ENCODE measurements at places on chromosomes 2 and 18.

DNA sequence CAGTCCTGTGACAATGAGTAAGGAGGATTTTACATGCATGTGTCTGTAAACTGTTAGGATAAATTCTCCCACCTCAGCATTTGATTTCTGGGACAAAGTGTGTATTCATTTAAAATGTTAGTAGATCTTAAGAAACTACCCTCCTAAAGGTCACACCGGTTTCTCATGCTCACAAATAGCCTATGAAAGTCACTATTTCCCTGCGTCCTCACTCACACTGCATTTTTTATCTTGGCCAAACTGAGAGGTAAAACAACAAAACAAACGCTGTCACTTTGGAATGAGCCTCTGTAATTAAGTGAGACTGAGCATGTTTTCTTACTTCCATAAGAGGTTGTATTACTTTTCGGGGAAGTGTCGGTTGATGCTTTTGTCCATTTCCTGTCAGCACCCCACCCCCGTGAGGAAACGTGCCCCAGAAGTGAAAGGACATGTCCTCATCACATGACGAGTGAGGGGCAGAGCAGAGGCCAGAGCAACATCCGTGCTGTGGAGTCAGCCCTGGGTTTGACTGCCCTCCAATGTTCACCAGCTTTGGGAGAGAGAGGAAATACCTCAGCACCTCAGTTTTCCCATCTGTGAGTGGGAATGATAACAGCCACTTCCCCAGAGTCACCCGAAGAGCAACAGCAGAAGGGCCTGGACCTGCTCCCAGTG, 3.1 kb downstream of the GYPC start:
- peak; percentile 79 for DNase-seq

GRCh38 chr2:162328424-162329157, 10.1 kb upstream of the IFIH1 start:
- DNase-seq: no peak

DNA sequence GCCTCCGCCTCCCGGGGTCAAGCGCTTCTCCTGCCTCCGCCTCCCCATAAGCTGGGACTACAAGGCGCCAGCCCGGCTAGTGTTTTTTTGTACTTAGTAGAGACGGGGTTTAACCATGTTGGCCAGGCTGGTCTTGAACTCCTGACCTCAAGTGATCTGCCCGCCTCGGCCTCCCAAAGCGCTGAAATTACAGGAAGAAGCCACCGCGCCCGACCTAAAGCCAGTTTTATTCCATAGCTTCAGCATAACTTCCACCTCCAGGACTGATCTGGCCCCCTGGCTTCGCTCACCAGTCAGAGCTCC, 783 bp upstream of the TXNL4A start:
- no peak for DNase-seq

DNA sequence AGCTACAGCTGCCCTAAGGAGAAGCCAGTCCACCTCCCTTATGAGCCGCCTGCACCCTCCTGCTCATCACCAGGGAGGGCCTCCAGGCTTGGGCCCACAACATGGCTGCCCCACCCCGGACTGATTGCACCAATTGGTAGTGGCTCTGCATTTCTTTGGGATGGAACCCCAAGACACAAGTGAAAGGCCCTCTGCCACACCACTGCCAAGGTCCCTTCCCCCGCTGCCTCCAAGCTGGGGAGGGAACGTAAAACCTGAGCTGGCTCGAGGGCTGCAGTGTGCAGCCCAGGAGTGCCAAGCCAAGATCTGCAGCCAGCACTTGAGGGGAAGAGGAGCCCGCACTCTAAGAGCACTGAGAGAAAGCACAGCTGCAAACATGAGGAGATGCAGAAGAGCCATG, 97.3 kb downstream of the EFEMP1 start:
- DNase-seq: no peak

- DNase-seq: no peak
Measured at GRCh38 chr2:53559302-53559966, 208.2 kb upstream of the CHAC2 start.

DNA sequence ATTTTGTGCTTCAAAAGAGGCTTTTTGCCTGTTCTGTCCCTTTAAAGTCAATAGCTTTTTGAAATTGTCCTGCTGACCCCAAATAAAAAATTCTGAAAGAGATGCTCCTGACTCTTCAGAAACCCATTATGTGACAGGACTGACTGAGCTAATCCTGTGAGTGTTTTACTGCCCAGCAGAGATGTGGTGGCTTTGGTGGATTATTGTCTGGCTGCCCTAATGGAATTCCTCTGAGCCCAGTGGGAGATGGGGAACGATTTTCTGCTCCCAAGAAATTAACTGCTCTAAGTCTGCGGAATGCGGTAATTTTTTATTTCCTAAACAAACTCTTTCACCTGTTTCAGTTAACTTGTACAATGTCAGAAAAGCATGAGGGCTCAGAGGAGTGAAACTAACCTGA, 258.2 kb downstream of the IKZF2 start:
- DNase-seq: no peak

DNA sequence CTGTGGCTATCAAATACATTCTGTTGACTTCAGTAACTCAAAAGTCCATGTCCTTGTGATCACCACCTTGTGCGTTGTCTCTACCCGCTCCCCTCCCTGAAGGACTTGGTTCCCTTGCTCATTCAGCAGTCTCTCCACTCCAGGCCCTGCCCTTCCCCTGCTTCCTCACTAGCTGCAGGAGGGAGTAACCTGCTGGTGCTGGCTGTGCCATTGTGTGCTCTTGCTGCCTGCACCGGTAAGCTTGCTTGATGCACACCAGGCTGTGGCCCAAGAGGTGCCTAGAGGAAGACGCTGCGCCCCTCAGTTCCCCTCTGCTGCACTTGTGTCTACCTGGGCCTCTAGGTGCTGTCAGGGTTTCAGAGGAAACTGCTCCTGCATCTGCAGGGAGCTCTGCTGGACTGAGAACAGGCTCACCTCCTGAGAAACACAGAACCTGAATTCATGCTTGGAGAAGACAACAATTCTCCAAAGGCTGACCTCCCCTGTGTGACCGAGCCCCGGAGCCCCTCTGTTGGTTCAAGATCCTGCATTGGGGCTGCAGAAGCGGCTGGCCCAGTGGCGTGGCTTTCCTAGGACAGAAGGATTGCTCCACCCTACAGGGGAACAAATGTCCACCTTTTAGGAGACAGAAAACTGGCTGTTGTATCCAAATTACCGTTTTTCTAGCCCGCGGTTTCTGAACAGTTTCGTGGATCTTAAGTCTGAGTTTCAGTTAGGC, 33.6 kb downstream of the PTPRM start:
- DNase-seq: no peak

GRCh38 chr2:65549257-65549627, 116.8 kb upstream of the SPRED2 start:
- no peak for DNase-seq

DNA sequence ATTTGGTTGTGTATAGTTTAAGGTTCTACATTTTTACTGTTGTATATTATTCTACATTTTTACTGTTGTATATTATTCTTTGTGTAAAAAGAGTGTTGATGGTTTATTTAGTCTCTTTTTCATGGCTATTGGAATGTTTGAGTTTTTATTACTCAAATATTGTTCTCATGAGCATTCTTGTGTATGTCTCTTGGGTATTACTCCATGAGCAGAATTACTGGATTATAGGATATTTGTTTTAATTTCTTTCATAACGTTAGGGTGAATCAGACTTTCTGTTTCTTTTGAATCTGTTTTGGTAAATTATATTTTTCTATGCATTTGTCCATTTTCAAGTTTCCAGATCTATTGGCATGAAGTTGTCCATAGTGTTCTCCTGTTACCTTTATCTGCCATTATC, 111.6 kb downstream of the DYNAP start:
- DNase-seq: peak; percentile 2

- DNase-seq: no peak
Measured at GRCh38 chr2:2942225-2942624, 435.4 kb downstream of the EIPR1 start.

- DNase-seq: no peak
Measured at GRCh38 chr18:58505181-58505580, 123.7 kb downstream of the ALPK2 start.

GRCh38 chr2:120210270-120210693, 12.9 kb downstream of the TMEM185B start:
- no peak for DNase-seq

DNA sequence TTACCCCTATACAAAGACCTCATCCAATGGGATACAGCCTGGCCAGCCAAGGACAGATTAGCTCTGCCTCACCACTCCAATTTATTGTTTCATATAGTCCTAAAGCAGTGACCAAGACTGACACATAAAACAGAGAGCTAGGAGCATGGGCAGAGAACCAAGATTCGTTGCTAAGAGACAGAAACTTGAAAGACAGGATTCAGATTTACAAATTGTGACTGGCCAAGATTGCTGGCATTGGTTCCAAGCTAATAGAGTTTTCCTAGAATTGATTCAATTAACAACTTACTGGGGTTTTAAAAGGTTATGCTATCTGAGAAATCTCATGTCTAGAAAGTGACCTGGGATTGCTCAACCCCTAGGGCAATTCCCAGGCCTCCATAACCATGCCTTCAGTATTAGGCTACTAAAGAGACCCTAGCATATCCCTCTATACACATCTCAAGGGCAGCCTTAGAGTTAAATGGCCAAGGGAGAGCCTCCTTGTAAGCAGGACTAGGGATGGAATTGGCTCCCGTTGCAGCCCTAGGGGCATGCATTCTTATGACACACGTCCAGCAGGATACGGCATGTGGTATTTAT, 75.6 kb downstream of the ICOS start:
- peak; percentile 24 for DNase-seq

DNA sequence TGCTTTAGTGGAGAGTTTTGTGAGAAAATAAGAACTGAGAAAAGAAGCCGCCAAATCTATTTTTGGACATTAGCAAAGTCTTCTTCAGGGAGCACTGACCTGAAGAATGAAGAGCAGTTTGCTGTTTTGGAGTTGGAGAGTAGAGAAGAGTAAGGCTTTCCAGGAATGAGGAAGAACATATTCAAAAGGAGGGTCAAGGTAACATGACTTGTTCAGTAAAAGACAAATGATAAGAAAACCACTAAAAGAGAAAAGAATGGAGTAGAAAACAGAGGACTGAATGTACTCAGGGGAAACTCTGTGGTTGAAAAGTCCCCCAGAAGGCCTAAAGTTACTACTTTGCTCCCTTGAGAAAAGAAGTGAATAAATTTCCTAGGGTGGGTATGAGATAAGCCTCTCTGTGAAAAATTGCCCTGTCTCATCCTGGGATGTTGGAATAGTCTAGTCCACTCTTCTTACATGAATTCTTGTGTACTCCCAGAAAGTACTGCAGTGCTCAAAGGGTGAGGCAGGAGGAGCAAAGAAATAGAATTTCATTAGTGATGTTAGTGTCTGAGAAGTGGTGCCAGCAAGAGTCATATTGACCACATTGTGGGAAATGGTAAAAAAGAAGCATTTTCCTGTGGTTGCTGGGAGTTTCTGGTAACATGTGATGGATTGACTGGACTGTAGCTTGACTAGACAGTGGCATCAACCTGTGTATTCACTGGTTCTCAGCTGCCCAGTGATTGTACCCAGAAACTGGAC, 27.8 kb downstream of the MBD5 start:
- peak; percentile 20 for DNase-seq

DNA sequence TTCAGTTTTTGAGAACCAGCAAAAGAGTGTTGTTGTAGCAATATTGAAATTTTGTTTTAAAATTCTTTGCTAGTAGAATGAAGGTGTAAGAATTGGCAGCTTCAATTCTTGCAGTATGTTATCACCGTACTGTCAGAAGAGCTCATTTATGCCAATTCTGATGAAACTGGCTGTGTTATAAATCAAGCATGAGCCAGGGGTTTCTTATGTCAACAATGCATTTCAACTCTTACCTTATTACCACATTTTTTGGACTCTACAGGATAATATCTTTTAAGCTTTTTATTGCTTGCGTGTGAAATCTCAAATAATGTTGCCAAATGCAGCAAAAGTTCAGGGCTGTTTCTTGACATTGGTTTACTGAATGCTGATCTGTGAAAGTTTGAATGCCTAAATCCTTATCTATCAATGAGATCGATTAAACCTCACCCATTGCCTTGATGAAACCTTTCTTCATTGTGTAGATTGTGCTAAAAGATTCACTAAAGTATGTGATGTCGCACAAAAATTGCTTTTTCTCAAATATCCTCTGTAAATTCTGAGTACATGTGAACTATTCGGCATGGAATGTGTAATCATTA, 1389.3 kb upstream of the ZEB2 start:
- no peak for DNase-seq

GRCh38 chr2:212147921-212148513, 390.6 kb downstream of the ERBB4 start:
- peak; percentile 11 for DNase-seq

DNA sequence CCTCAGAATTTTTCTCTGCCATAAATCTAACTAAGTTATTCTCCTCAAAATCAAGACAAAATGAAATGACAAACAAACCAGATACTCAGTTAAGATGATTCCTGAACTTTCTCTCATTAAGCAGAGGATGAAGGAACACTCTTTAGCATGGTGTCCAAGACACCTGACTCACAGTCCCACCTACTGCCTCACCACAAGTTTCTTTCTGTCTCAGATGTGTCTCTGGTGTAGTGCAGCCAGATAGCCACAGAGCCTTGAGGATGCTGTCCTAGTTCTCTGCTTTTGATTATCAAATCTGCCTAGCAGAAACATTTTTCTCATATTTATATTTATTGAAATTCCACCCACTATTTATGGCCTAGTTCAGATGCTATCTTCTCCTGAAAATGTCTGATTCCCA, 103.6 kb upstream of the TMEM200C start:
- DNase-seq: no peak

- no peak for DNase-seq
Measured at GRCh38 chr2:159272156-159272555, 14.3 kb downstream of the WDSUB1 start.

DNA sequence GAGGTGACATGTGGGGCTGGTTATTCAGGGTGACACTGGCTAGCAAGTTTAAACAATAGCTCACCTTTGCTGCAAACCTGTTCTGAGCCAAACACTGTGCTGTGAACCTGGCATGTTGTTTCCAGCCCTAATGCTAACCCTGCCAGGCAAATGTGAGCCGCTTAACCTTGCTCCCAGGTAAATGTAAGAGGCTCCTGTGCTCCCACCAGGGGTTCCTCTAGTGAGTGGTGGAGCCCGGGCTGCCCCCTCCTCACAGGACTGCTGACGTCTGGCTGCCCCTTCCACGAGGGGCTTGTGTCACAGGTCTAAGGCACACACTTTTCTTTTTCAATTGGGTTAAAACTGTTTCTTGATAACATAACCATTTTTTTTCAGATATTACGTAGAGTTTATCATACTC, 223.7 kb downstream of the DCDC2C start:
- no peak for DNase-seq

GRCh38 chr2:231800493-231801091, 14.3 kb downstream of the COPS7B start:
- peak; percentile 50 for DNase-seq

- DNase-seq: no peak
Measured at GRCh38 chr18:21260621-21261020, 18.6 kb downstream of the GREB1L start.

- peak; percentile 82 for DNase-seq
Measured at GRCh38 chr2:43226955-43227829, 786 bp upstream of the ZFP36L2 start.

GRCh38 chr2:27652341-27652740, 11.1 kb downstream of the SUPT7L start:
- no peak for DNase-seq

All from EH (cell line).